Stimulated activated CD4-positive, alpha-beta T cell treated with anti-CD3 and anti-CD28 coated beads, Interleukin-1b, Interleukin-23, amount 100 ng/mL, for 24 hours (primary cell): ENCODE measurements at places on chromosomes 1 and 21.

GRCh38 chr1:218164111-218164929 lies 120.8 kb upstream of the RRP15 start:
- DNase-seq, result no peak

- no peak for DNase-seq
Observed at GRCh38 chr1:172897738-172898137, 153.0 kb downstream of the TNFSF18 start.

- no peak for DNase-seq
Observed at GRCh38 chr1:29836651-29837646, 600.6 kb downstream of the PTPRU start.

DNA sequence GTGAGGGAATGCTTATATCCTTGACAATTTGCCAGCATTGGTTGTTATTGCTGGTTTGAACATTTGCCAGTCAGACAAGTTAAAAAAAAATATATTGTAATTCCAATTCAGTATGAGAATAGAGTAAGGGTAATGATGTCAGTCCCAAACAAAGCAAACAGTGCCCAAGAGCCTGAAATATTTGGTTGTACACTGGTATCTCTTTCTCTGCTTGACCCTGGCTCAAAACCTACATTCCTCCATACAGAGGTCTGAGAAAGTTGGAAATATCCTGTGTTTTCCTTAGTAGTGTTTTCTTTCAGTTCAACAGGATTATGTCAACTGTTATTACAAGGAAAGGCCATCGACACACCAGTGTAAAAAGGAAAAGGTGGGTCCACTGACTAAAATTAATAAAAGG lies 145.6 kb downstream of the MRPL39 start:
- no peak for DNase-seq

DNA sequence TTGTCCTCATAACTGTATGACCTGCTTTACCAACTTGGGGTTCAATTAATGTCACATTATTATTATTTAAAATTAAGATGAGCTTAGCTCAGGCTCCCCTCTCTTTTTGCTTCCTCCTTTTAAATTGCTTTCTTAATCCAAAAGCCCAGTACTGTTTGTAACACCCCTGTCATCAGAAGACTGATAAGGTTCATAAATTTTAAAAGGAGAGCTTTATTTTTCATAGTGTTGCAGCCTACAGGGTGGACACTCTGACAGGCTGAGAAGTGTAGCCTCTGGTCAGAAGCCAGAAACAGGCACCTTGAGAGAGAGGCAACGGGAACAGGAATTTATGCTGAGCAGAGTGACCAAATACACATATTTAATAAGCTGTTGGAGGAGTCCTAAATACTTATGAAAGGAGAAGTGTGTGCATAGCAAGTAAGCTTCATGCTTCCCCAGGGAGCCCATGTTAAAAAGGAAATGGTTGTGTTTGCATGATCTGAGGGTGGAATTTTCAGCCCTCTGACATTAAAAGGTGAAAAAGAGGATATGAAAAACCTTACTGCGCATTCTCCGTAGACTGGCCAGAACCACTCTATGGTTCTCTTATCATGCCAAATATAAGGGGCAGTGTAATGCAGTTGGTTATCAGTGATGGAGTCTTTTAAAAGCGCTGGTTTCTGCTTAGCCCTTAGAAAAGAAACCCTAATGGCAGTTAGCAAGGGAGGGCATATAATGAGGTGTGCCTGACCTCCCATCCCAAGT lies 30.5 kb upstream of the FGGY start:
- DNase-seq, result no peak

GRCh38 chr1:31785020-31785946 lies 21.1 kb upstream of the ADGRB2 start:
- DNase-seq, result no peak

DNA sequence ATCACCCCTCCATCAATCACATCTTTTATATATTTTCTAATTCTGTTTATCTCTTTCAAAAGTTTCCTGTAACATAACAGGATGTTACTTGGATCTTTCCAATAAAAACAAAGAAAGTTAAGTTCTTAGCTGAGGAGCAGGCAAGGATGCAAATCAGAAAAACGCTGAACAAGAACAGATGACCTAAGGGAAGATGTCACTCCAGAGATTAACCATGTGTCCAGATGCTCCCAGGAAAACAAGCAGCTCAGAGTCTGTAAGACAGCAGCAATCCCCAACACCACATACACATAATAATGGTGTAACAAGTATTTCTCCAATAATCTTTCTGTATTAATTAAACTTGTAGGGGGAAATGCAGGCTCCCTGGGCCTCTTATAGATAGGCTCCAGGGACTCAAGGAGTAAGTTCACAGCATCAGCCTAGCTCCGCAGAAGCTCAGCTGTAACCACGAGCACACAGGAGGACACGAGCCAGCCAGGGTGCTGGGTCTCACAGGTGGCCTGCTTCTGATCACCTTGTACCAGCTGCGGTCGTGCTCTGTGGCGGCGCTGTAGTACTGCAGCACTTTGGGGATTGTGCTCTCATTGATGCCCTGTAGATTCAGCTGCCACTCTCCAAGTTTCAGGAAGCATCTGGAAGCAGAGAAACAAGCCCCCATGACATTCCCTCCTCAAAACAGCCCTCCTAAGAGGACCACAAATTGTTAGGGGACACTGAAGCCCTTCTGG lies 33.1 kb upstream of the EXOSC10 start:
- no peak for DNase-seq

- DNase-seq, result no peak
Observed at GRCh38 chr1:111204201-111204982, 3.9 kb upstream of the DENND2D start.

DNA sequence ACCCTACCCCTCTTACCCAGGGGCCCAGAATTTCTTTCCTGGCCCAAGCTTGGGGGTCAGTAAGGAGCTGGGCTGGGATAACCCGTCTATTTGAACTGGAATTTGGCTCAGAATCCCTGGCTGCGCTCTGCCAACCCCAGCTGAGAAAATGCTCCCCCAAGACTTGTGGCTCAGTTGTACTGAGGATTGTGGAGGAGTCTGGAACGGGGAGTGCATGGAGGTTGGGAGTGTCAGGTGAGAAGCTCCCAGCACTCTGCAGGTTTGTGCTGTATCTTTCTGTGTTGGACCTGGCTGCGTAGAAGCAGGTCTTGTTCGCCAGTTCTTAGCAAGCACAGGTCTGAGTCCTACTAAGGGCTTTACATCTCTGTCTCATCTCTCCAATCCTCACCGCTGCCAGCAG lies 1.6 kb downstream of the TCEA3 start:
- DNase-seq, result no peak

- no peak for DNase-seq
Observed at GRCh38 chr1:75134647-75135572, 722 bp downstream of the LHX8 start.

DNA sequence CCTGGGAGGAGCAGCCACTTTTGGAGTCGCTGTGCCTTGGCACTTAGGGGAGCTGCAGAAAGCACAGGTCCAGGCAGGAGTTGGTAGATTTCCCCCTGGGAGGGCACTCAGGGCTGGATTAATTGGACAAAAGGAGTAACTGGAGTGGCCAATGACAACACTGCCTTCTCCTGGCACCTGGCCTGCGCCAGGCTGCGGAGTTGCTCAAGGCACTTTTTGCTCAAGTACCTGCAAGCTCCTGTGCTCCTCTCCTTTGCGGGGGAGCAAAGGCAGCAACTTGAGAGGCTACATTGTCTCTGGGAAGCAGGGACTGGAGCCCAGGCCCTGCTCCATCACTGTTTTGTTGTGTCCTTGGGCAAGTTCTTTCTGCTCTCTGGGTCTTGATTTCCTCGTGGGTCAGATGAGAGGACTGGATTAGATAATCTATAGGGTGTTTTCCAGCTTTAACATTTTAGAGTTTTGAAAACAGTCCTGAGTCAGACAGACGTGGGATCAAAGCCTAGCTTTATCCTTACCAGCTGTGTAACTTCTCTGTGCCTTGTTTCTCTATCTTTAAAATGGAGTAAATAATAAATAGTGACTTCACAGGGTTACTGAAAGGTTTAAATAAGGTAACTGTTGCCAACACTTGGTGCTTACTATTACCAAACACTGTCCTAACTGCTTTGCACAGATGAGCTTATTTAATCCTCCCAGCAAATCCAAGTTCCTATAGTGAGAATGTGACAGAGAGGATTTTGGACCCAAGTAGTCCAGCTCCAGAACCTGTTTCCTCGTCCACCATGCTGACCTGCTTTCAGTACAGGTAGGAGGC lies 18.0 kb upstream of the GRHL3 start:
- no peak for DNase-seq

DNA sequence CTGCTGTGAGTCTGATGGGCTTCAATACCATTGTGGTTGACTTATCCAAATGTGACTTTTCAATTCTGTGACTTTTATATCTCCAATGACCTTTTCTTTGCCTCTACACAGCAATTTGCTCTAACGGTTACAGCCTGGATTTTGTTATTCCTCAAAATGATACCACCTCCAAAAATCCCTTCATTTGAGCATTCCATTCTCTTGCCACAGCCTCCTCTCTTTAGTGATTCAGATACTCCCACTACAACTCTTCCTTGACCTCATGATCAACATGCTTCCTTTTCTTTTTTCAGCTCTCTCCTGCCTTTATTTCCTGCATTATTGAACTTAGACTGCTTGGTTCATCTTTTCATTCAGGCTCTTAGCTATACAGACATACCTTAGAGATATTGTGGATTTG lies 16.6 kb upstream of the IL19 start:
- no peak for DNase-seq

GRCh38 chr1:3550511-3551289 lies 60.6 kb downstream of the MEGF6 start:
- DNase-seq, result no peak

- DNase-seq, result no peak
Observed at GRCh38 chr1:65050735-65051134, 84.4 kb upstream of the JAK1 start.

- no peak for DNase-seq
Observed at GRCh38 chr1:179177182-179177581, 52.3 kb downstream of the ABL2 start.

- no peak for DNase-seq
Observed at GRCh38 chr1:24301785-24302175, 17.4 kb upstream of the GRHL3 start.

DNA sequence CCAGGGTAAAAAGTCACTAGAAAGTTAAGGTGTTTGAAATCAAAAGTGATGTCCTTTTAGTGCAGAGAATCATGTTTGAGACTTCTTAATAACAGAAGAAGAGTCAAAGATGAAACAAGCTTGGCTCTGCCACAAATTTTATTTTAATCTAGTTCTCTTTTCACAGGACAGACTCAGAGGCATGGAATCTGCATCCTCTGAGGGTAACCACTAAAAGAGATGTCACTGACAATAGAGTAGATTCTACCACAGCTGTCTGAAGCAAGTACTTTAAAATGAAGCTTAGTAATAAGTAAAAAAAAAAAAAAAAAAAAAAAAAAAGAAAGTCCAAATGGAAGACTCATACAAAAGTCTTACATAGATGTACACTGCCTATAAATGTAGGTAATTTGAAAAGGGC lies 519.7 kb upstream of the PRMT6 start:
- no peak for DNase-seq

- no peak for DNase-seq
Observed at GRCh38 chr1:16969057-16969611, 11.3 kb downstream of the MFAP2 start.

DNA sequence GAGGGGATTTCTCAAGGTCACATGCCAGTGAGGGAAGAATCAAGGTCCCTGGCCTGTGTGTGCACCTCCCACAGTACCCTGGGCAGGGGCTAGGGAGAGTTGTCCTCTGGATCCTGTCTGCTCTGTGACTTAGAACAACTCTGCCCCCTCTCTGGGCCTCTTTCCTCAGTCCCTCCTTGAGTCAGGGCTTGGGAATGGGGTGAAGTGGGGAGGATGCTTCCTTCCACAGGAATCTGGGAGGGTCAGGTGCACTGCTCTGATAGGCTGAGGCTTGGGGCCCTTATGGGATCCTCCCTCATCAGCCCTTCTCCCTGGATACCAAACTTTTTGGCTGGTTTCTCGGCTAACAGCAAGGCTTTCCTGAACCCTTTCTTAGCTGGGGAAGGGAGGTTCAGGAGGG lies 2.5 kb downstream of the TRNP1 start:
- DNase-seq, result no peak
